Activated T-cell treated with anti-CD3 and anti-CD28 coated beads for 1 hour (primary cell): ENCODE measurements at places on chromosomes 11 and 22.

DNA sequence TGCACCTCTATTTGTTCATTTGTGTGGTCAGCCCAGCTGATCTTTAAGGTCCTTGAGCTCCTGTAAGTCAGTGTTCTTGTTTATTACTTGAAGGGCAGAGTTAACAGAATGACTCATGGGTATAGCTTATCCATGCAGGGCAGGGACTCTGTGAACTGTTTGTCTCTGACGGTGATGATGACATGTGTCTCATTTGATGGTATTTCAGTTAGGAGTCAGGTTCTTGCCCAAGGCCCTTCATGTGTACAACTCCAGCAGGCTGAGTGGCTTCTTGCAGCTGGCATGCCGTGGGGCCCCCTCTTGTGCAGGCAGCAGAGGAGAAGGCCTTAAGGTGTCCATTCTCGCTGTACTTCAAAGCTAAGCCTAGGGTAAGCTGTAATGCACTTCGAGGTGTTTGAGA lies 165.1 kb downstream of the DBX1 start:
- DNase-seq = no peak

- no peak for DNase-seq
These were observed 435.2 kb upstream of the B3GAT1 start for GRCh38 chr11:134847083-134847715.

GRCh38 chr11:65590240-65590738 lies 5.3 kb downstream of the KCNK7 start:
- DNase-seq = no peak

DNA sequence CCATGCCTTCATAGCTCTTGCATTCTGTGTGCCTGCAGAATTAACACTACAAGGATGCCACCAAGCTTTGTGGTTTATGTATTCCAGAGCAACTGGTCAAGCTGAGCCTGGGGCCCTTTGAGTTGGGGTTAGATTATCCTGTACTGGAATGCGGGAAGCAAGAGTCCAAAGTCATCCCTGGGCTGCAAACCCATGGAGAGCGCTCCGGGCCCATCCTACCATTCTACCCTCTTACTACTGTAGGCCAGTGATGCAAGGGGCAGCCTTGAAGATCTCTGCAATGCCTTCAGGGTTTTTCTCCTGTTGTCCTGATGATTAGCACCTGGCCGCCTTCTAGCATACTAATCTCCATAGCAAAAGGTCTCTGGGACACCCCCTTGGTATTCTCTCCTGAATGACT lies 51.3 kb downstream of the TUG1 start:
- no peak for DNase-seq

DNA sequence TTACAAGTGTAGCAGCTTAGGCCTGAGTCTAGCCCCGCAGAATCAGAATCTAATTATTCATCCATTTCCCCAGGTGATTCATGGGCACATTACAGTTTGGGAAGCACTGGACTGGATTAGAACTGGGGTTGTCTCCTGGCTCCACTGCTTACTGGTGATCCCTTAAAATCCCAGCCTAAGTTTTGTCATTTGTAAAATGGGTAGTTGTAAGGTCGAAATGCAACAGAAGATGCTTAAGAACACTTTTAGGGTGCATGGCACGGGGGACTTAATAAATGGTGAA lies 1.3 kb downstream of the STX3 start:
- DNase-seq = no peak
